ENCODE measurements at places on chromosomes 7 and 10. TPM values are rescaled to one million over a fixed set of nuclear protein-coding genes. Genes with fewer than 3 reads are reported as not detected.

DNA sequence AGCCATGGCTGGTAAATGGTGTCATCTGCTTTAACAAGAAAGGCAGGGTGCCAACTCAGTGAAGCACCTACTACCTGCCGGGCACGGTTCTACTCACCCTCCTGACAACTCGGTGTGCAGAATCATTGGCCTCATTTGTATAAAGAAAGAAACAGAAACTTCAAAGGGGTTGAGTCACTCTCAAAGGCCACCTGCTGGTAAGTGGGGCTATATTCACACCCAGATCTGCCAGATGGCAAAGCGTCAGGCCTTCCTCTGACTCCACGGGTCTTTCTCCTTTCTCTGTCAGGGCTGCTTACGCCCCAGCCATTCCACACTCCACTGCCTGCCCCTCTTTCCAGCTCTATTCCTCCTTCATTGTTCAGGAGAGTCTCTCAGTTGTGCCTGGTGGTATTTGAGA is 309.2 kb downstream of the GFRA1 start:
- DNase-seq = no peak

GRCh38 chr7:24793982-24794648 is 36.9 kb upstream of the GSDME start:
- DNase-seq = no peak

DNA sequence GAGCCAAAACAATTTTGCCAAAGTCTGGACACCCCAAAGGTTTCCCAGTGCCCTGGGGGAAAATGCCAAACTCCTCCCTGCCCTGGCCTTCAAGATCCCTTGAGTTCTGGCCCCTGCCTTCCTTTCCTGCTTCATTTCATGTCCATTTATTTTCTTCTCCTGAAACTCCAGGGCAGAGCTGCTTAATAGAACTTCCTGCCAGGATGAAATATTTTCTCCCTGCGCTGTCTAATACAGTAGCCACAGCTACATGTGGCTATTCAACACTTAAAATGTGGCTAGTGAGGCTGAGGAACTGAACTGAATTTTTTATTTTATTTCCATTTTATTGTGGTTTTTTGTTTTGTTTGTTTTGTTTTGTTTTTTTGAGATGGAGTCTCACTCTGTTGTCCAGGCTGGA is 49.6 kb downstream of the COL13A1 start:
- DNase-seq = no peak

GRCh38 chr10:69573056-69573806 is at the start of gene NEUROG3:
Gene NEUROG3 (minus strand): TSS chr10:69573422. CDS start chr10:69573043, 379 bp downstream.
- no peak for DNase-seq

GRCh38 chr7:136870866-136871487 is 2.5 kb downstream of the CHRM2 start:
- no peak for DNase-seq

- DNase-seq = no peak
Observed at GRCh38 chr10:14114791-14115190, 215.9 kb downstream of the FRMD4A start.

The CDHR3 gene
- 9.2 TPM for polyA plus RNA-seq

The SLC16A9 gene
- 41.1 TPM for polyA plus RNA-seq

- no peak for DNase-seq
Observed at GRCh38 chr7:105664816-105665525, 83.7 kb upstream of the EFCAB10 start.

DNA sequence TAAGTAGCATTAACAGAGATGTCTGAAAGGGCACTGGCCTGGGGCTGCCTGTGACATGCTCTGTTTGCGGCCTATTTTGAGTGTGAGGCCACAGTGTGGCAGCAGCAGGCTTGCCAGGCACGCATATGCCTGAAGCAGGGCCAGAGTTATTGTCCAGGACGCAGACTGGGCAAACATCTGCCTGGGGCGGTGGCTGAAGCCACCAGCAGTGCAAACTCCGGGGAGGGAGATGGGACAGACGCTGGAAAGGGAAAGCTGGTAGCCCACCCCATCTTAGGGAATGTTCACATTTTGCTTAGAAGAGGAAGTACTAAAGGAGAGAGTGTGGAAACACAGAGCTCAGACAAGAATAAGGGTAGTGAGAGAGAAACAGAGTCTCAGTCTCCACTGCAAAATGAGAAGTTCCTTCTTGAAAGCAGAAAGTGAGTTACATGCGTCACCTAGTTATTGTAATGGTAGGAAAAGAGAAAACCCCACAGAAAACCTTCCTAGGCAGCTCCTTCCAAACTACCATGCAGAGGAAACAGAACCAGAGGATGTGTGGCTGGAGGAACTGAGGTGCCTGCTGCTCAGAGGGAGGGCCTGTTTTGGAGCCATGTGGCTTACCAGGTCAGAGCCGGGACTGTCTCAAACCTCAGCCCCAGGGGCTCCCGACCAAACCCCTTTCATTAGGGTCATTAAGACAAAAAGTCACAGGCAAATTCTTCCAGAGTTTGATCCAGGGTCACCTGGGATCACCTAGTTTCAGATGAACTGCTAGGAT is 14.5 kb downstream of the AKR1B1 start:
- no peak for DNase-seq

- peak; percentile 33 for DNase-seq
Observed at GRCh38 chr10:63766745-63767137, 245.5 kb downstream of the REEP3 start.

- no peak for DNase-seq
Observed at GRCh38 chr7:98284335-98285036, 3.0 kb downstream of the BRI3 start.

DNA sequence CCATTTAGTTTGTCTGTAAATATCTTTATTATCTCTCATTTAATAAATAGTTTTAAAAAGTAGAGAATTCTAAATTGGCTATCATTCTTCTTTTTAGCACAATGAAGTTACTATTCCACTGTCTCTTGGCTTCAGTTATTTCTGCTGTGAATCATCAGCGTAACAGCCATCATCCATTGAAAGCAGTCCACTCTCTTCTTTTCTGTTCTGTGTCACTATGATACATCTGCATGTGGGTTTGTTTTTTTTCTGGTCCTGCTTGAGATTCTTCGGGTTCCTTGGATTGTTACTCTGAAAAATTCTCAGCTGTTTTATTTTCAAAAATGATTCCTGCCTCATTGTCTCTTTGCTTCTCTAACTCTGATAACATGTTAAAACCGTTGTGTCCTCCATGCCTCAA is 52.5 kb downstream of the CSGALNACT2 start:
- no peak for DNase-seq

- no peak for DNase-seq
Observed at GRCh38 chr10:57884965-57885617, 382.6 kb downstream of the IPMK start.

DNA sequence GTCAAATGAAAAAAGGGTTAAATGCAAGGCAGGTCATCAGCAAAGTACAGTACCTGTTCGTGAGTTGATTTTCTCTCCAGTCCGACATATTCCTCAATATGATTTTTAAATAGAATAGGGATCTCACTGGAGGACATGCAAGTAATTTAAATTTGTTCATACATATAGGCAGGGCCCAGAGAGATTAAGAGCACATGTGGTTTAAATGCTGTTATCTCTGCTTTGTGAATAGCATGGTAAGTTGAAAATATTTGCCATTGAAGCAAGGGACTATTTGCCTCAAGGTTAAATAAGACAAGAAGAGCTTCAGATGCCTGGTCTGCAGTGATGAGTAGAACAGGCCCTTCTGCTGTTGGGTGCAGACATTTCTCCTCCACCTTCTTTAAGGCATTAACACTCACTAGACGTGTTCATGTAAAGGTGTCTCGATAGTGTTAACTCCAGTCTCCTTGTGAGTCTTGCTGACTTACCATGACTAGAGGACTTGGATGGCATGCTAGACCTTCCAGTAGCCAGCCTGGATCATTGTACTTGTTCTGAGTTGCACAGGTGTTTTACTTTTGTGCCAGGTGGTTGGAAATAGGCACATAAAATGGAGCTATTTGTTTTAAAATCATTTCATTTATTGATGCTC is 15.6 kb upstream of the AKR1C3 start:
- DNase-seq = no peak

DNA sequence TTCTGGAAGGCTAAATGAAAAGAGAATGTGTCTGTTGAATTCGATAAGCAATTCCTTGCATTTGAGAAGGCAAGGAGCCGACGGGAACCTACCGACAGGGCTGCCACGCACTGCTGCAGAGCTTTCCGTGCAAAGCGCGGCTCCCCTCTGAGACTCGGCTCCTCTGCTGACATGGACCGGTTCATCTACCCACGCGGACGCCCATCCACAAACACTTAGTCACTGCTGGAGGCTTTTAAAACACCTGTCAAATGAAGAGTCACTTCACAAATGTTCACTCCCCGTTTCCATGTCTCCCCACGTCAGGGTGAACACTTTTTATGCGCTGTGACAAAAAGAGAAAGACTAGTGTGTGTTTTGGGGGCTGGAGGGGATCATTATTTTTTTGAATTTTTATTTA is 32.0 kb downstream of the AMZ1 start:
- no peak for DNase-seq

DNA sequence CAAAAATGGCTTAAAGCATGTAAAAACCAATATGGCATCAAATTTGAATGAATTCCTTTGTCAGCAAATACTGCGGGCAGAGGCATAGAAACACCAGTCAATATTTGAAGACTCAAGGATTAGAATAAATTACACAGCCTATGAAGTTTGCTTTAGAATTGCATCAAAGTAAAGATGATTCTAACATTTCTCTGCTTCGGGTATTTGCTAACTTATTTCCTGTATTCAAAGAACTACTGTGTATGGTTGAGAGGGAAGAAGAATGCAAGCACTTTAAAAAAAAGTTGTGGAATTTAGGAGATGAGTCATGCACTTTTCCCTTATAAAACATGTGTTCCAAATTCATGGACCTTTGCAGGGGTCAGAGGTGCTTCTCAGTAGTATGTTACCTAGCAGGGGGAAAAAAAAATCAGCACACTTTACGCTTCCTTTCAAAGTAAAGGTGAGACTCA is 90.1 kb downstream of the PIP4K2A start:
- DNase-seq = no peak

- no peak for DNase-seq
Observed at GRCh38 chr7:151248346-151249033, at the start of gene SMARCD3. Gene SMARCD3 (minus strand): TSS chr7:151248694. CDS start chr7:151248562, 132 bp downstream.

DNA sequence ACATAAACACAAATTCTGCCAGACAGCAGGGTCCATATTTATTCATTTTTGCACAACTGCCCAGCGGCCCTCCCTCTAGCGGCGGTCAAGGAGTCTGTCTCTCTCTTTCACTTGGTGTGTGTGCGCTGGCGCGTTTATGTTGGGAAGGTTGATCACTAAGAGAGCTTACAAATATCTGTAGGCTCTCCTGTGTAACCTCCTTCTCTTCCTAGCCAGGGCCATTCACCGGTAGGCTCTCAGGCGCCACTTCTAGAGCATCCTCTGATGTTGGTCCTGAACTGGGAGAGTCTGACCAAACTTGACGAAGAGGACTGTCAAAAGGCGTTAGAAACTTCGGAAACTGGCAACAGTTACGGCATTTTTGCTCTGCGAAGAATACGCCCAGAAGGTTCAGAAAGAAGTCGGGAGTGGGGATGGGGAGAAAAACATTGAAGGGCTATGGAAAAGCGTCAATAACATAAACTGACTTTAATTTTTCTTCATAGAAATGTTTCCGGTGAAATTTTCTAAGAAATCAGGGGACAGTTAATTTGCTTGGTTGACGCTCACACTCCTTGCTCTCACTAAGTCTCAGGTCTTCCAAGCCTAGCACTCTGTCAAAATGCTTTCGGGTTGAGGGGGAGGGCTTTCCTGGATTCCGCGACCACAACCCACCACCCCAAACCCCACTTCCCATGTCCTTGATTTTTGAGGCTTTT is 731.1 kb downstream of the ZWINT start:
- no peak for DNase-seq

GRCh38 chr10:110546499-110547110 is 20.9 kb upstream of the SMC3 start:
- DNase-seq = no peak

GRCh38 chr10:124032971-124033886 is 60.2 kb downstream of the CHST15 start:
- DNase-seq = peak; percentile 64

- DNase-seq = no peak
Observed at GRCh38 chr10:133178357-133179127, 18.5 kb downstream of the KNDC1 start.

DNA sequence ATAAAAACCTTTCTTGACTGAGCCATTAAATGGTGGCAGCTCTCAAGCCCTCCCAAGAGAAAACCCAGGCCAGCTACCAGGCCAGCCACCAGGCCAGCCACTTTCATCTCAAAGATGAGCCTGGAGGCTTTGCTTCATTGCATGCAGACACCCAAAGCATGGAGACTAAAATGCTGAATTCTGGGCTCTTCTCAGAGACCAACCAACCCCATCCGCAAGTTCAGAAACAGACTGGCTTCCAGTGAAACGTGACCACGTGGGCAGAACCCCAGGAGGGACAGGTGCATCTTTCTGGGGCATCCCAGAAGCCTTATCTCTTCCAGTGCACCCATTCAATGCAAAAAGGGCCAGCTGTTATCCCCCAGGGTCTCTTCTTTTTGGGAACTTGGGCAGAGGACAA is 20.9 kb downstream of the CHST15 start:
- no peak for DNase-seq

DNA sequence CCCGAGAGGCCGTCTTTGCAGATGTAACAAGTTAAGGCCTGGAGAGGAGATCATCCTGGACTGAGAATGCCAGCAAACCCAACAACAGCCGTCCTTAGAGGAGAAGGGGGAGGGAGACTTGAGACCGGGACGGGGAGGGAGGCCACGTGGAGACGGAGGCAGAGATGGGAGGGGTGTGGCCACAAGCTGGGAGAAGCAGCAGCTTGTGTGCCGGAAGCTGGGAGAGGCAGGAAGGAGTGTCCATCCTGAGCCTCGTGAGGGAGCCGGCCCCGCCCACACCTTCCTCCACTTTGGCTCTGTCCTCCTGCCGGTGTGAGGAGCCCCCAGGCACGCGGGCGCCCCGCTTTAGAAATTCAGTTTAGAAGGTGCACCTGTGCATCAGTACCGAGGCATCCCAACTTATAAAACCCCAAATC is 95.7 kb downstream of the DNAJB6 start:
- peak; percentile 14 for DNase-seq

The TRIM50 gene
- 0.31 TPM for polyA plus RNA-seq

- DNase-seq = no peak
Observed at GRCh38 chr10:101895781-101896180, 52.2 kb upstream of the KCNIP2 start.

- DNase-seq = no peak
Observed at GRCh38 chr7:37476428-37476827, 27.8 kb upstream of the ELMO1 start.

DNA sequence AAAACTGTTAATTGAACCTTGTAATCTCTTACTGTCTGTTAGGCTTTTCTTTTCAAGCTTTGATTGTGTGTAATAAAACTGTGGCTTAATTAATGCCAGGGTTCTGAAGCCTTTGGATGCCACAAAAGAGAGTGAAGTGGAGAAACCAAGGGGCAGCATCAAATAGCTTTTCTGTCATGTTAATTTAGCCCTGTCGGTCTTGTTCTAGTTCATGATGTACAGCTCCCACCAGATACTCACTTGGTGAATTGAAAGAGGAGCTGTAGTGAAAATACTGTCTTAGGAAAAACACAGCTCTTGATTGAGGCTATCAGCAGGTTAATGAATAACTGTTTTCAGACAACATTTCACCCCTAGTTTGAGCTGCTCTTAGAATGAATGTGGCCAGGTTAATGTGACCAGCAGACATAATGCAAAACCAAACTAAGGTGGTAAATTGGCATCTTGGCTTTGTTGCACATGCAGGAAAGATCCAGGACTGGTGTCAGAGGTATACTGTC is 94.2 kb downstream of the POLL start:
- no peak for DNase-seq

The HOXA7 gene
- 31.9 TPM for polyA plus RNA-seq

The PAPOLB gene
- polyA plus RNA-seq = 0.05 TPM

Measured in left renal pelvis (tissue), 4 donors.